LNCaP clone FGC (cell line): ENCODE measurements at places on chromosomes 13 and 19.

DNA sequence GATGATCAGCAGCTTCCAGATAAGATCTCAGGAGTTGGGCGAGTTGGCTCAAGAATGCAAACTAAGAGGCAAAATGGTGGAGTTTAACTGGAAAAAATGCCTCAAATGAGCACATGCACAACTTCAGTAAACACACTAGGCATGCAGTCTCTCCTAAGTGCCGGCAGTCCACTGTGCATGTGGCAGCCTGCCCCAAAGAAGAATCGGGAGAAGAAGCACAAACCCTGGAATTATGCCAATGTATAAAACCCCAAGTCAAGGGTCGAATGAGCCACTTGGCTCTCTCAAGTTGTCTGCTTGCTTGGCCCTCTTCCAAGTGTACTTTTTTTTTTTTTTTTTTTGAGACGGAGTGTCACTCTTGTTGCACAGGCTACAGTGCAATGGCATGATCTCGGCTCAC lies 53.3 kb upstream of the SLITRK1 start:
- no peak for DNase-seq

- peak; percentile 14 for DNase-seq
Observed at GRCh38 chr13:102974317-102975087, 91.7 kb downstream of the SLC10A2 start.

- DNase-seq = no peak
Observed at GRCh38 chr13:100347968-100348367, 240.6 kb downstream of the GGACT start.

- no peak for DNase-seq
Observed at GRCh38 chr13:75076476-75076875, 405.5 kb downstream of the TBC1D4 start.

DNA sequence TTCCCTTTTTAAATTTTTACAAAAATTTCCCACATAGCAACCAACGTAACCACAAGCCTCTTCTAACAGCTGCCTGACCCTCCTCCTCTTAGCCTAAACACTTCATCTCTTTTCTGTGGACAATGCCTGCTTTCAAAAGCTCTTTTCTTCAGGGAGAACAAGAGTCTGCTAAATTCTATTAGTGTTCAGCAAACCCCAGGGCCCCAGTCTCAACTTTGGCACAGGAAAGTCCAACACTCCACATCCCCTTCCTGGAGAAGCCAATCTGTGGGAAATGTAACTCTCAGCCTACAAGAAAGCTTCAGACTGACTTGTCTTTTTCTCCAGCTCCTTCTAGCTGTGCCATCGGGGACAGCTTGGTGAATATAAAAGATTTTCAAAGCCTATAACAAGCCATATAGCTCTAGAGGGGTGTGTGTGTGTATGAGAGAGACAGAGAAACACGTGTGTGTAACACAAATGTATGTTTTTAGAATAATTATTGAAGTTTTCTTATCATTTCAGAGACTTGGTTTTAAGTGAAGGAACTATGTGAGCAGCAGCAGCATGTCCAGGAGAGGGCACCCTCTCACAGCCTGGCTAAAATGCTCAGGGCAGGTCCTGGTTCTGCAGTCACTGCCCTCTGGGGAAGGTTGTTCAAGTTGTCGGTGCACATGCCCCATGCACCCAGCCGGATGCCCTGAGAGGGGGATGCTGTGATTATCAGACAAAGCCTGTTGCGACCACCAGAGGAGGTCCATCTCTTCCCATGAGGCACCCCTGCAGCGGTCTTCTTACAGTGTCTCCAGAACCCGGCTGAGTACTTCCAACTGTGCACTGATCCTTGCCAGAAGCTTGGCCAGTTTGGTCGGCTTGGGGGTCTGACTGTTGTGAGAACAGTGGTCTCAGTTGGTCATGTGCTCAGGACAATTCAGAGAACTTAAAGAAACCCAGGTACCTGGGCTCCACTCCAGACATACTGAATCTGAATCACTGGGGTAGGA lies 34.4 kb downstream of the CCDC70 start:
- DNase-seq = peak; percentile 17

DNA sequence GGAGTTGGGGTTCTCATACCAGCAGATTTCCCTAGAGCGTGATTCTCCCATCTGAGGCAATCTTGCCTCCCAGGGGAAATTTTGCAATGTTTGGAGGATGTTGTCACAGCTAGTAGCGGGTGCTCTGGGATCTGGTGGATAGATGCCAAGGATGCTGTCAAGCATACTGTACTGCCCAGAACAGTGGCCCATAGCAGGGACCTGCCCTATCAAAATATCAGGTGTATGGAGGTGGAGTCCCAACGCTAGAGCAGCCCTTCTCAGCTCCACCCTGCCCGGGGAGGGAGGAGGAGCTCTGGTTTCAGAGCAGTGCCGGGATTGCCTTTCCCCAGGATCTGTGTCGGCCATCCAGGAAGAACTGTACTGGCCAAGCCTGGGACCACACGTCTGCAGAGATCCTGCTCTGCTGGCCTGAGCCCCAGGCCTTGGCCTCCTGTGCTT lies 10.9 kb upstream of the QTRT1 start:
- DNase-seq = no peak

DNA sequence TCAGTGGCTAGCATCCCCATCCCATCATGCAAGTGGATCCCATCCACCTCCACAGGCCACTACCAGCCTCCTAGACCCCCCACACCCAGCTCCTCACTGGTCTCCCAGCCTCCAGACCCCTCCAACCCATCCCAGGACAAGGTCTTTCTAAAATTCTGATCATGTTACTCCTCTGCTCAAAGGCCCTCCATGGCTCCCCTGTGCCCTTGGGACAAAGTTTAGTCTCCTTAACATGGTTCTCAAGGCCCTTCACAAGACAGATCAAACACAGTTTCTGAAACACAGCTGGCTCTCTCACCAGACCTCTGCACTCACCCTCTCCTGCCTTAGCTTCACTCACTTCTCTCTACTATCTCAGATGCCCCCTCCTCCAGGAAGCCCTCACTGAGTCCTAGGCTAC lies 9.3 kb downstream of the CEACAM19 start:
- no peak for DNase-seq

DNA sequence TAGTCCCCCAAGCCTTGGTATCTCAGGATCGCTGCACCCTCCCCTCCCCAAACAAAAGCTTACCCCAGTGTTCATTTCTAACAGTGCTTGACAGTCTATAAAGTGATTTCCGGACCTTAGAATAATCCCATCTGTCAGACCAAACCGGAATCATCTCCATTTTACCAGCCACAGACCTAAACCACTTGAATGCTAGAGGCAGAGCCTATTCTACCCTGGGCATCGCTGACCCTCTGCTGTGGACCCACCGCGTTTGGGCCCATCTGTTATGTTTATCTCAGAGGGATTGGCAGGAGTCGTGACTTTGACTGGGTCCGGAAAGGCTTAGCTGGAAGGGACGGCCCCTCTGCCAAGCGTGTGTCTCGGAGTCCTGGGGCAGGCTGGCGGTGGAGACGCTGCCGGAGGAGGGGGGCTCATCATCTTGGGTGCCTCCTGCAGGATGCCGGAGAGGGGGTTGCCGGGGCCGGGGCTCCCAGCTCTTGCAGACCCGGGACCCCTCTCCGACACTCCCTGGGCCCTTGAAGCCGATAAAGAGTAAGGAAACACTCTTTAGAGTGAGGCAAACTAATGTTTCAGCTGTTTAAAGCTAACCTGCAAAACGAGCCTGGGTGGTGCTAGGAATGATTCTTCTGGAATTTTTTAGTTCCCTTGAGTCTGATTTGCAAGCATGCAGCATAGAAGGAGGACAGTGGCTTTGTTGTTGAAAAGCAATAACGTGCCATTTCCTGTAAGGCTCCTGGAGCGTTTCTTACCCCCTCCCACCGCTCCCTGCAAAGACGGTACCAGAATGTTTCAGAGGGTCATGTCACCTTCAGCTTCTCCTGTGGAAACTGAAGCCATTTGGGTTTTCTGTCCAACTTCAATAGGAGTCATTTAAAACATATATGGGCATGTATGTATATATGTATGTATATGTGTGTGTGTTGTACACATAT lies 1.3 kb downstream of the SLC25A42 start:
- no peak for DNase-seq

- no peak for DNase-seq
Observed at GRCh38 chr19:55131421-55131820, 14.0 kb upstream of the PPP1R12C start.

GRCh38 chr13:75384879-75385707 lies 96.9 kb downstream of the TBC1D4 start:
- no peak for DNase-seq

GRCh38 chr19:29807870-29808405 lies 3.9 kb upstream of the CCNE1 start:
- no peak for DNase-seq

- no peak for DNase-seq
Observed at GRCh38 chr13:72590091-72590740, 137.2 kb downstream of the MZT1 start.

GRCh38 chr13:113034451-113035212 lies 65.6 kb downstream of the MCF2L start:
- DNase-seq = peak; percentile 10

DNA sequence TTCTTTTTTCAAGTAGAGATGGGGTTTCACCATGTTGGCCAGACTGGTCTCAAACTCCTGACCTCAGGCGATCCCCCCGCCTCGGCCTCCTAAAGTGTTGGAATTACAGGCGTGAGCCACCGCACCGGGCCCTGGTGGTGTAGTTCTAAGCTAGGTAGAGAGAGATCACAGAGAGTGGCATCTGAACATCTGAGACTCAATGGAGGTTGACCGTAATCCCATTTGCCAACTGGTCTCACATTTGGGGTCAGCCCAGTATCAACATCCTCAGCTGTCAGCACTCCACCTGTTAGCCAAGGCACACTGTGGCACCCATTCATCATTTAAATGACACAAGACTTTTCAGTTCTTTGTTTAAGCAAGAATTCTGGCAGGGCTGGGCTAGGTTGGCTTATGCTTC lies 8.1 kb downstream of the SELENOW start:
- DNase-seq = no peak

- no peak for DNase-seq
Observed at GRCh38 chr19:35609851-35610353, 2.6 kb upstream of the HAUS5 start.

DNA sequence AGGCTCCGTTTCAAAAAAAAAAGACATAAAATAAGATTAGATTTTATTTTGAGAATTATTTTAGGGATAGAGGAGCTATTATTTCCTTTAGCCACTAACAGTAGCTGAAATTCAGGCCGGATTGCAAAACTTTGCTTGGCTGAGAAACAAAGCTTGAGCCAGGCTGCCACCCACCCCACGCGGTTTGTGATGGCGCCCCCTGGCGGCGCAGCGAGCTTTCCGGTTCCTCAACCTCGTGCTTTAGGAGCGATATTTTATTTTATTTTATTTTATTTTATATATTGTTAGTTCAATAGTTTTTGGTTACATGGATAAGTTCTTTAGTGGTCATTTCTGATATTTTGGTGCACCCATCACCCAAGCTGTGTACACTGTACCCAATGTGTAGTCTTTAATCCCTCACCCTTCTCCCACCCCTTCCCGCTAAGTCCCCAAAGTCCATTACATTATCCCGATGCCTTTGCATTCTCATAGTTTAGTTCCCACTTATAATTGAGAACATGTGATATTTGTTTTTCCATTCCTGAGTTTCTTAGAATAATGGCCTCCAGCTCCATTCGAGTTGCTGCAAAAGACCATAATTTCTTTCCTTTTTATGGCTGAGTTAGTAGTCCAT lies 19.8 kb upstream of the CEACAM4 start:
- no peak for DNase-seq

- DNase-seq = no peak
Observed at GRCh38 chr19:51010066-51010795, 8.8 kb upstream of the KLK8 start.

GRCh38 chr13:25678398-25678797 lies 306.6 kb downstream of the ATP8A2 start:
- DNase-seq = no peak

GRCh38 chr13:111406636-111407035 lies 86.2 kb downstream of the TEX29 start:
- no peak for DNase-seq

DNA sequence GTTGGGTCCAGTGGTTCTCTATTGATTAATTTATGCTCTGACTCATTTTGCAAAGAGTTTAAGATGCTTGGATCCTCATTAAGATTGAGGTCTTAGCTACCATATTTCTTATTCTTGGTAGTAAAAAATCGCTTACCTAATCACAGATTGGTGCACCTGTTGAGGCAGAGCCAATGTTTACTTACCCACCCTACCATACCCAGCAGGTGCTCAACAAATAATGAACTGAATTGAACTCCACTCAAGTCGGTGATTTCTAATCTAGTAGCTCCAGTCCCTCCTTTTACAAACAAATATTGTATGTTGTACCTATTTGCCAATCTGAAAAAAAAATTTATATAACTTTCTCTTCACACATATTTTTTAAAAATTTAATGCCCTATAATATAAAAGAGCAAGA lies 361.0 kb downstream of the FGF14 start:
- no peak for DNase-seq

DNA sequence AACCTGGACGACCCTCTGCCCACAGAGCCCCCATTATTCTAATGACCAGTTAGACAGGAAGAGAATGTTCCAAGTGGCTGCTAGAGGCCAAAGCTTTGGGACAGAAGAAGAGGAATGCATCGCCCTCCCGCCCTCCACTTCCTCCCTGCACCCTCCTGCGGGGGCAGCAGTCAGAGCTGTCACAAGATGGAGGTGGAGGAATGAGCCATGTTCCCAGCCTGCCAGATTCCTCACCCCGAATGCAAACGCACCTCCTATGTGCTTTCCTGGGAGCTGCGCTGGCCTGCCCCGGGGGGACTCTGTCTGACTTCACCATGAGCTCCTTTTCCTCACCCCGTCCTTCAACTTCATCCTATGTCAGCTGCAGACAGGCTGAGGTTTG lies 1.7 kb downstream of the YJEFN3 start:
- DNase-seq = no peak

- no peak for DNase-seq
Observed at GRCh38 chr13:95150555-95150954, 150.7 kb downstream of the ABCC4 start.

GRCh38 chr13:113526466-113527220 lies 36.1 kb upstream of the DCUN1D2 start:
- DNase-seq = no peak

- no peak for DNase-seq
Observed at GRCh38 chr13:37168926-37169325, 63.5 kb upstream of the CSNK1A1L start.

GRCh38 chr13:109665781-109666249 lies 120.6 kb downstream of the IRS2 start:
- DNase-seq = no peak

GRCh38 chr13:76937281-76937820 lies 11.0 kb upstream of the ACOD1 start:
- no peak for DNase-seq

DNA sequence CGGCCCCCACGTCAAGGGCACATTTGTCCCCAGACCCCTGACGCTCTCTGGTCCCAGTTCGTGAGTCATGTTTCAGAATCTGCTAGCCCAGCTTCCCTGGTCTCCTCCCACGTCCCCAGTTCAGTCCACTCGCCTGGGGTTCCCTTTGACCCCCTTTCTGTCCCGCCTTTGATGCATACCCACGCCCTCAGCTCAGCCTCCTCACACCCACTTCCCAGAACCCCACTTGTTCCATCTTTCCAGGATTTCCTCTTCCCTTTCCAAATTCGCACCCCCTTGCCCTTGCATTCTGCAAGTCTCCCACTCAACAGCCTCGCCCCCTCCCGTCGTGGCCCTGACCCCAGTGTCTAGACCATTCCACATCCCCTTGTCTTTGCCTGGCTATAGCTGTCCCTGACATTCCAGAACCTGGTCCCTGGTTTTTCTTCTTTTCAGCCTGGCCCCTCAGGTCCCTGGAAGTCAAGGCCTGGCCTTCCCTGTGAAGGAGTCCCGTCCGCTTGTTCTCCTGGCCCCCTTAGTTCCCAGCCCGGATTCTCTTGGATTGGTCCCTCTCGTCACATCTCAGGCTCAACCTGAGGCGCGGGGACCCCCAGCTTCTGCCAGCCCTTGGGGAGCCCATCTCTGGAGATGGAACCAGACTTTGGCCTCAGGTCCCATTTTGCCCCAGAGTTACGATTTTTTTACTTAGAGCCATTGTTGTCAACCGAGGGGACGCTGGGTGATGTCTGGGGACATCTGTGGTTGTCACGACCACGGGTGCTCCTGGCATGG lies 1.3 kb downstream of the NCLN start:
- no peak for DNase-seq
